Colonic mucosa (tissue), 4 donors: ENCODE measurements at places on chromosomes 6 and 20. TPM values are rescaled to one million over a fixed set of nuclear protein-coding genes. Genes with fewer than 3 reads are reported as not detected.

DNA sequence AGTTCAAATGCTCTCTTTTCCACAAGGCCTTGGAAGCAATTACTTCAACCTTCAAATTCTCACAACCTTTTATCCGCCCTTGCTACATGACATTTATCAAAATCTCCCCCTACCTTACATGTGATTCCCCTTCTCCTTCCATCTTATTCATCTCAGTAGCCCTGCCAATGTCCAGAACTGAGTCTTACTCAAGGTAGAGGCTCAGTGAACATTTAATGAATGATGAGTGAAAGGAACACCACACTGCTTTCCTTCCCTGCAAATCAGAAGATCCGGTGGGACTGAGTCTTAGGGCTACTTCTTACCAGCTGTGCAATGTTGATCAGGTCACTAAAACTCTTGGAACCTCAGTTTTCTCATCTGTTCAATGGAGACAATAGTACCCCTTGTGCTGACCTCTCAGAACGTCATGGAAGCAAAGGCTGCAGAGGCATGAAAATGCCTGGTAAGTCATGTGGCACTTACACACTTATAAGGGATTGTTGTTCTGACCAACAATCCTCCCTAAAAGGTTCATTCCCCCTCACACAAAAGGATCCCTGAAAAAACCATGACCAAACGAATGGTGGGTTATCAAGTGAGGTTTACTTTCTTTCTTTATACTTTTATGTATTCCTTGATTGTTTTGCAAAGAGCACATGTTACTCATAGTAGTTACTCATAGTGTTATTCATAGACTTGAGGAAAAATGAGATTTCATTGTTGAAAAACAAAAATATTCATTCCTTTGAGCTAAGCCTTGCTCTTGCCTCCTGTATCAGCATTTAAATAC is 6.5 kb downstream of the MDGA1 start:
- peaks cover 22% of the 10 kb centered on the region for H3K27me3 ChIP-seq
- DNase-seq, result no peak
- peaks cover under 1% of the 10 kb centered on the region for H3K4me1 ChIP-seq

DNA sequence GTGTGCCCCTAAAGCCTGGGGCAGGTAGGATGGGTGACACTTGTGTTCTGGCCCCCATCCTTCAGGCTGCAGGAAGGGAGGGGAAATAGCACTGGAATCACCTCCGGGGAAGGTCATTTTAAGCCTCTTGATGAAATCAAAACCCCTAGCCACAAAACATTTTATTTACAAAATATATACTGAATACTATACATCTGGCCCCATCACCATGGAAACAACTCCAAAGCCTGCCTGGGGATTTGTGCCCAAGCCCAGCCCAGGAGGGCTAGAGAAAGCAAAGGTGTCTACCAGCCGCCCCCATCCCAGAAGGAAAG is 2.6 kb downstream of the SMIM29 start:
- no peak overlapping the region for H3K27ac ChIP-seq
- peaks cover 3% of the 10 kb centered on the region for H3K4me1 ChIP-seq
- H3K27me3 ChIP-seq, result no peaks in the 10 kb centered on the region
- H3K4me3 ChIP-seq, result no peak overlapping the region

DNA sequence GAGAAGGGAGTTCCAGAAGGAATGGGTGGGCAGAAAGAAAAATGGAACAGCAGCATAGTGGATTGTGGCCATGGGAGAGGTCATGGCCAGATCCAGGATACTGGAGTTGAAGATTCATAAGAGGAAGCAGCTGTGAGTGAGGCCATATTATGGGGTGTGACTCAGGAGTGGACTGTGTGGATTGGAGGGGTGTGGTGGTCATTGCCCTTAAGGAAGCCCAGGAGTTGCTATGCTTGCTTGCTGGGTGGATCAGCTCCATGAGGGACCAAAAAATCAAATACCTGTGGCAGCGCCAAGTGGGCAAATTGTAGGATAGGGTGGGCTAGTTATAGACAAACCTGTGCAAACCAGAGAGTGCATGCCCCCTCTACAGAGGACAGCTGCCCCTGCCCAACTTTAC is 18.3 kb downstream of the LRRC1 start:
- no peaks in the 10 kb centered on the region for H3K36me3 ChIP-seq
- H3K27ac ChIP-seq, result peak overlapping the region; percentile 41
- peak; percentile 74 for DNase-seq
- H3K4me3 ChIP-seq, result no peak overlapping the region

- H3K27ac ChIP-seq, result no peak overlapping the region
- no peaks in the 10 kb centered on the region for H3K27me3 ChIP-seq
- H3K36me3 ChIP-seq, result no peaks in the 10 kb centered on the region
- no peaks in the 10 kb centered on the region for H3K4me1 ChIP-seq
- H3K4me3 ChIP-seq, result no peak overlapping the region
Observed at GRCh38 chr6:80544555-80544954, 438.1 kb downstream of the BCKDHB start.

DNA sequence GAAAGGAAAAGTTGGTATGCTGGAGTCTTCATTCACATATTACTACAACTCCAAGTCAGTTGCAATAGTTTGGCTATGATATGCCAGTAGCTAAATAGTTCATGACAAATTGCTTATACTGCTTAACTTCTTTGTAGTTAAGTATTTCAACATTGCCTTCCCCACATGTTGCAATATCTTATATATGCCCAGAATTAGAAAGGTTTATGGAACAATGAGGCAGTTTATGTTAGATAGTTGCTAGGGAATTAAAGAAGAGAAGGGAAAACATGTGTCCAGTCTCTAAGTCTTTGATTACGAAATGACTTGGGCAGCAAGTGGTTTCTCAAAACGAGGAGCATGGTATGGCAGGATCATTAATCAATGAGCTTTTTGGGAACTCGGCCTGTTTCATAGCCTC is 145.8 kb downstream of the PLCB4 start:
- no peak overlapping the region for H3K27ac ChIP-seq
- no peak overlapping the region for H3K4me3 ChIP-seq
- H3K36me3 ChIP-seq, result no peaks in the 10 kb centered on the region
- no peak for DNase-seq

DNA sequence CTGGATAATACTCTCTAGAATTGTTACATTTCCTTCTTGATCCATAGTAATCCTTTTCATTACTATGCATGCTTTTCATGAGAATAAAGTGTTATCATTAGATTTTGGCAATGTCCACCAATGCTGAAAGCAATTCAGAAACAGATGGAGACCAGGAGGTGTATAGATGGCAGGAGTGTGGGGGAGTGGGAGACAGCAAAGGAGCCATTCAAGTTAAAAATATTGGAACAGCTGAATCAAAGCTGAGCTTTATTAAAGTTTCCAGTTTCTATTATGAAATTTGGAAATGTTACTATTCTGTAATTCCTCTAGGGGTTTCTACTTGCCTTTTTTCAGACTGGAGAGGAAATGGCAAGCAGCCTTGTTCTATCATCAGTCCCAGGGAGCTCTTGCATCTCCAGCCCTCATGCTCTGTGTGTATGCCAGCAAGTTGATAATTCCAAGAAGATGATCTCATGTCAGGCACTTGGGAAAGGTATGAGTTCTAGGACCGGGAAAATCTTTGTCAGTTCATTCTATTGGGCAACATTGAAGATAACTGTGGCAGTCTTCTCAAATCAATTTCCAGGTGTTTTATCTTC is 228.0 kb downstream of the CD109 start:
- no peaks in the 10 kb centered on the region for H3K27me3 ChIP-seq
- H3K27ac ChIP-seq, result no peak overlapping the region
- H3K36me3 ChIP-seq, result no peaks in the 10 kb centered on the region

DNA sequence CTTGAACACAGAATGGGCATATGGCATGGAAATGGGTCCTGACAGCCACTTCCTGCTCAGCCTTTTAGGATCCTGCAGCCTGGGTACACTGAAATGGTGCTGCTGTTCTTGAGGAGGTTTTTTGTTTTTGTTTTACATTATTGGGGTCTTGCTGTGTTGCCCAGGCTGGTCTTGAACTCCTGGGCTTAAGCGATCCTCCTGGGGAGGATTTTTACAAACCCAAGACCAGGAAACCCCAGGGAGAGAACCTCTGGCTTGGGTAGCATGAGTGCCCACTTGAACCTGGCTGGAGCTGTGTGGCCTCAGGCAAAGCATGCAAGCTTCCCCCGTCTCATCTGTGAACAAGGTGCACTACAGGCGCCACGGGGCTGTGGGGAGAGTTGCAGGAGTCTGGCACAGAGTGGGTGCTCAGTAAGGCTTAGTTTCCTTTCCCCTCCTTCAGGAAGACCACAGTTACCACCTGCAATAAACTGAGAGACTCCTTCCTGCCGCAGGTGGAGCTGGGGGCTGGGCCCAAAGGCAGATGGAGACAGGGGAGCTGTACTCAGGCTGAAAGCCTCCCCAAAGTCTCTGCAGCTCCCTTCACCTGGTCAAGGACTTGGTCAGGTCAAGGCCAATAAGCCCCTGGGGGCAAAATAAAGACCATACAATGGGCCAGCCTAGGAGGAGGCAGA is 1.8 kb downstream of the SLA2 start:
- H3K36me3 ChIP-seq, result no peaks in the 10 kb centered on the region
- H3K4me1 ChIP-seq, result no peaks in the 10 kb centered on the region
- no peak overlapping the region for H3K27ac ChIP-seq
- DNase-seq, result no peak

DNA sequence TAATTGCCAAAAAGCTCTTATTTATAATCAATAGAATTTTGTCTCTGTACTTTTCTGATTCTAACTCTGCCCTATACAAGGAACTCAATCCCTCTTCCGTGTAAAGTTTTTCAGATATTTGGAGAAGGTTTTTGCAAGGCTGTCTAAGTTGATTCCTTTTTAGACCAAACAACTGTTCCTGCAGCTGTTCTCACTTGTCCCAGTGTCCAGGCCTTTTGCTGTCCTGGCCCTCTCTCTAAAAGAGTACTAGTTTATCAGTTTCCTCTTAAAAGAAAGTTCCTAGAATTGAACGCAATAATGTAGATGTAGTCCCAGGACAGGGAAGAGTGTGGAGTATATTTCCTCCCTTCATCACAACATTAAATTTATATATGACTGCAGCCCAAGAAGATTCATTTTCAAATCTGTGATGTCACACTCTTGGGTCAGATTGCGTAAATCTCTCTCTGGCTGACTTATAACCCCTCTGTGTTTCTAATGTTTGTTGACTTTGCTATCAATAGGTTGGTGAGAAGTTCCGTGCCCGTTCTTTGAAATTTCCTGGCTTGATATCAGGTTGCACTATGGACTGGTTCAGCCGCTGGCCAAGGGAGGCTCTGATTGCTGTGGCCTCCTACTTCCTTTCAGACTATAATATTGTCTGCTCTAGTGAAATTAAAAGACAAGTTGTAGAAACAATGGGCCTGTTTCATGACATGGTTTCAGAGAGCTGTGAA is 139.4 kb upstream of the GLP1R start:
- H3K36me3 ChIP-seq, result no peaks in the 10 kb centered on the region
- H3K4me1 ChIP-seq, result no peaks in the 10 kb centered on the region
- no peaks in the 10 kb centered on the region for H3K27me3 ChIP-seq
- H3K27ac ChIP-seq, result no peak overlapping the region
- H3K4me3 ChIP-seq, result no peak overlapping the region
- no peak for DNase-seq

GRCh38 chr6:53115741-53116140 is 32.9 kb downstream of the GCM1 start:
- no peak overlapping the region for H3K27ac ChIP-seq
- no peaks in the 10 kb centered on the region for H3K4me1 ChIP-seq
- no peak for DNase-seq
- no peaks in the 10 kb centered on the region for H3K36me3 ChIP-seq
- H3K27me3 ChIP-seq, result no peaks in the 10 kb centered on the region

DNA sequence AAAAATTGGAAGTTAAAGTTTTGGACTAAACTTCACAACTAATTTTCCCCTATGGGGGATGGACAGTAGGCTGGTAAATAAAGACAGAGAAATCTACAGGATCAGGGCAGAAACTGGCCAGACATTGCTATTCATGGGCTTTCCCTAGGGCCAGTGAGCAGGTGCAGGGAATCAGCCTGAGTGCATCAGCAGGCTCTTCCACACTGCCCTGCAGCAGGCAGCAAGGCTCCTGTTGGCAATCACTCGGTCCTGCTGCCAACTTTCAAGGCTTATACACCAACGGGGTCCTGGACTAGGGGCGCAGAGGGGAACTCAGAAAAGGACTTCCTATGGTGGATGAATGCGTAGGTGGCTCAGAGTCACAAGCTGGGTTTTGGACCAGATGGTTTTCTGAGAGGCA is 59.8 kb upstream of the NHSL1 start:
- H3K4me3 ChIP-seq, result no peak overlapping the region
- no peaks in the 10 kb centered on the region for H3K4me1 ChIP-seq
- DNase-seq, result no peak
- H3K27ac ChIP-seq, result no peak overlapping the region
- no peaks in the 10 kb centered on the region for H3K27me3 ChIP-seq

- H3K4me1 ChIP-seq, result peaks cover 1% of the 10 kb centered on the region
- H3K4me3 ChIP-seq, result no peak overlapping the region
- no peak overlapping the region for H3K27ac ChIP-seq
- no peaks in the 10 kb centered on the region for H3K27me3 ChIP-seq
- no peaks in the 10 kb centered on the region for H3K36me3 ChIP-seq
Observed at GRCh38 chr6:157530126-157530525, 149.1 kb downstream of the ZDHHC14 start.

- H3K27ac ChIP-seq, result no peak overlapping the region
- H3K4me1 ChIP-seq, result no peaks in the 10 kb centered on the region
- H3K4me3 ChIP-seq, result no peak overlapping the region
- no peaks in the 10 kb centered on the region for H3K27me3 ChIP-seq
- H3K36me3 ChIP-seq, result no peaks in the 10 kb centered on the region
- no peak for DNase-seq
Observed at GRCh38 chr20:13139459-13140150, 81.5 kb upstream of the ISM1 start.

GRCh38 chr6:130158548-130158947 is 64.2 kb downstream of the SAMD3 start:
- no peak for DNase-seq
- no peak overlapping the region for H3K27ac ChIP-seq
- no peaks in the 10 kb centered on the region for H3K27me3 ChIP-seq
- H3K4me3 ChIP-seq, result no peak overlapping the region
- H3K36me3 ChIP-seq, result no peaks in the 10 kb centered on the region

DNA sequence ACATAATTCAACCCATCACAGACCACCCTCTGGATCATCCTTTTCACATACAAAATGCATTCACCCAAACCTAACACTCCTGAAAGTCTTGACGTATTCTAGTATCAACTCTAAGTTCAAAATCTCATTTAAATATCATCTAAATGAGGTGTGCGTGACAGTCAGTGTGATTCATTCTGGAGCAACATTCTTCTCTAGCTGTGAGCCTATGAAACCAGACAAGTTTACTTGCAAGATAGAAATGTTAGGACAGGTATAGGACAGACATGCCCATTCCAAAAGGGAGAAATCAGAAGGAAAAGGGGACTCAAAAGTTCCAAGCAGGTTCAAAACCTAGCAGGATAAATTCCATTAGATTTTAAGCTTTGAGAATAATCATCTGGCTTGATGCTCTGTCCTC is 329.7 kb downstream of the CD83 start:
- no peaks in the 10 kb centered on the region for H3K4me1 ChIP-seq
- H3K4me3 ChIP-seq, result no peak overlapping the region
- no peak for DNase-seq
- no peaks in the 10 kb centered on the region for H3K27me3 ChIP-seq
- no peak overlapping the region for H3K27ac ChIP-seq

LY6G5C gene
- 2.8 TPM for total RNA-seq

GSTA1 gene
- total RNA-seq, result 8.1 TPM

BICRAL gene
- total RNA-seq, result 15.3 TPM
